Hematopoietic multipotent progenitor cell treated with erythropoietin and hydrocortisone succinate and interleukin-3 and kit ligand, for 17 days (in vitro differentiated cells): ENCODE measurements at places on chromosomes 5 and 9.

- DNase-seq = no peak
These were observed 83.8 kb upstream of the FAM169A start for GRCh38 chr5:74949976-74950375.

GRCh38 chr5:18526792-18527405 lies 892.6 kb downstream of the TAF11L14 start:
- no peak for DNase-seq

- no peak for DNase-seq
These were observed 777 bp downstream of the GPSM1 start for GRCh38 chr9:136328011-136328621.

DNA sequence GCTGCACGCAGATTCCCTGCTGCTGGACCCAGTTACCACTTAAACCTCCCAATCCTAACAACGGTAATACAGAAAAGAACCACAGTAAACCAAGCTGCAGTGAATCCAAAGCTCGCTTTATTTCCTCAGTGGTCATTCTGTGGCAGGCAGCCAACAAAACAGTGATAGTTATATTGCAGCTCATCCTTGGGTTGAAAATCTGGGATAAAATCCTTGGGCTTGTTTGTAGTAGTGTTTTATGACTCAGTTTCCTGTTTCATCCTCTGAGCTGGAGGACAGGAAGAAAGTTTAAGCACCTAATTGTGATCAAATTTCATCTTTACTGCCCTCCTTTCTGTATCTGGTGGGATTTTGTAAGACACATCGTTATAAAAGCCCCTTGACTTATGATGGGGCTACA lies 31.4 kb downstream of the HMGCR start:
- DNase-seq = no peak

GRCh38 chr9:79565245-79565644 lies 6.5 kb upstream of the TLE4 start:
- no peak for DNase-seq

GRCh38 chr9:127186806-127187205 lies 64.4 kb upstream of the ANGPTL2 start:
- DNase-seq = no peak
